ENCODE measurements at places on chromosomes 2 and 18. TPM values are rescaled to one million over a fixed set of nuclear protein-coding genes. Genes with fewer than 3 reads are reported as not detected.

DNA sequence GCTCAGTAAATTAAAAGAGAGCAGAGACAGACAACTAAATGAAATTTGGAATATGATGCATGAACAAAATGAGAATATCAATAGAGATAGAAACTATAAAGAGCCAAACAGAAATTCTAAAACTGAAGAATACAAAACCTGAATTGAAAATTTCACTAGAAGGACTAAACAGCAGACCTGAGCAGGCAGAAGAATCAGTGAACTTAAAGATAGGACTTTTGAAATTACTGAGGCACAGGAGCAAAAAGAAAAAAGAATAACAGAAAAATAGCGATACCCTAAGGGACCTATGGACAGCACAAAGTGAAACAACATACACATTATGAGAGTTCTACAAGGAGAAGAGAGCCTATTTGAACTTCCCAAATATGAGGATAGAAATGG is 41.6 kb downstream of the UNC50 start:
- DNase-seq: no peak

DNA sequence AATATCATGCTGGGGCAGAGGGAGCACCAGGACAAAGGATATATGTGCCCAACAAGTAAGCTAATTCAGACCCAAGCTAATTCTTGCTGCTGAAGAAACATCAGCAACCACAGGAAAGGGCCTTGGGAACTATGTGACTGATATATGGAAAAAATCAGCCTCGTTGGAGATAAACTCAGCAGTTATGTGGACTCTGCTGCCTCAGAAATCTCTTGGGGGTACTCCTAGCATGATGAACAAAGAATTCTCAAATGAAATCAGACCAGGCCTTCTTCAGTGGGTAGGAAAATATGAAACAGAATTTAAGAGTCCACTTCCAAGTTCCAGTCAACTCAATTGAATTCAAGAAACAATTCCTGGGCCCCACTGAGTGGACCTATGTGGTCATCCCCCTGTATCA is 367.9 kb downstream of the TNS1 start:
- DNase-seq: no peak

DNA sequence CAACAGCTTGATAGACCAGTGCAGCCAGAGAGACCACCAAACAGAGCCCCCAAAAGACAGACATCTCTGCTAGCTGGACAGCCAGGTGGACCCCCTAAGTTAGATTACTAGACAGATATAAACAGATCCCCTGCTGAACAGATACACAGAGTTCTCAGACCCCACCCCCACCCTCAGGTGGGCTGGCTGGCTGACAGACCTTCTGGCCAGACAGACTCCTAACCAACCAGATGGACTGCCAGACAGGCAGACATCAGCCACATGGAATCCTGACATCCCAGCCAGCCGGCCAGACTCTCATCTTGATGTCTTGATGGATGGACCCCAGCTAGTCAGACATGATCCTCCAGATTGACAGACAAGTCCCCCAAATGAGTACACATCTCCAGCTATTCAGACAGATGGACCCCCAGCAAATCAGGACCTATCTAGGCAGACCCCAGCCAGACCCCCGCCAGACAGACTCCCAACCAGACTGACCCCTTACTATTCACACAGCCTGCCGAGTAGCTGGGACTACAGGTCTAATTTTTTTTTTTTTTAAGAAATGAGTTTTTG is 18.0 kb downstream of the PTPN18 start:
- no peak for DNase-seq

The AGXT gene
- 1.6 TPM for total RNA-seq

DNA sequence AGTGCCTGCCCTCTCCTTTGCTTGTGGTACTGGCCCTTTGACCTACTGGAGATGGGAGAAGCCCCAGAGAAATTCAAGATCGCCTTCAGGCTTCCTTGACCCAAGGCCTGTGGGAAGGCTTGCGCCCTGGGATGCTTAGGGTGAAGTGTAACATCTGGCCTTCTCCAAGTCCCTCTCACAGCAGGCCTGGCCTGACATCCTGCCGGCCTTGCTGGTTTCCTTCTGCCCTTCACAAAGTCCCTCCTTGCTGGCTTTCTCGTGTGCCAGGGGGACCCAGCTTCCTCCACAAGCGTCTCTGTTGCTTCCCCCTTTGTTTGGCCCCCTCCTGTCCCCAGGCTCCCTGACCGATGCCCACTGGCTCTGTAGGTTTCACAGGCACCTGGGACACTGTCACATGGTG is 26.4 kb downstream of the TCF7L1 start:
- DNase-seq: no peak

DNA sequence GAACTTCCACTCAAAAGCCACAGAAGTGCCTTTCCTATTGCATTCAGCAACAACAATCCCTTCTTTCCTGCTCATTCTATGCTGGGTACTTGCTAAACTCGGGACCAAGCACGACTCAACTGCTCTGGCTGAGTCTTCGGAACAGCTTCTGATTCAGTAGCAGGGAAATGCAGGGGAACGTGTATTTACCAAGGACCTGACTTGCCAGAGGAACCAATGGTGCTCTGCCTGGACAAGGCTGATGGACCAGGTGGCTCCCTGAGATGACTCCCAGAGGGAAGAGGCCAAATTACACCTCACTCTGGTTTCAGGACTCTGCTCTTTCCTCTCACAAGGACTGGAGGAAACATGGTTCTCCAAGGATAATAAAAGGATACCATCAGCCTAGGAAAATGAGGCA is 12.2 kb downstream of the CXCR2 start:
- no peak for DNase-seq

GRCh38 chr2:30862054-30862651 is 54.9 kb upstream of the CAPN13 start:
- peak; percentile 63 for DNase-seq

- DNase-seq: no peak
These were observed 49.6 kb upstream of the SPRED2 start for GRCh38 chr2:65481961-65482360.

GRCh38 chr2:144074450-144074849 is 445.5 kb downstream of the ZEB2 start:
- DNase-seq: no peak

DNA sequence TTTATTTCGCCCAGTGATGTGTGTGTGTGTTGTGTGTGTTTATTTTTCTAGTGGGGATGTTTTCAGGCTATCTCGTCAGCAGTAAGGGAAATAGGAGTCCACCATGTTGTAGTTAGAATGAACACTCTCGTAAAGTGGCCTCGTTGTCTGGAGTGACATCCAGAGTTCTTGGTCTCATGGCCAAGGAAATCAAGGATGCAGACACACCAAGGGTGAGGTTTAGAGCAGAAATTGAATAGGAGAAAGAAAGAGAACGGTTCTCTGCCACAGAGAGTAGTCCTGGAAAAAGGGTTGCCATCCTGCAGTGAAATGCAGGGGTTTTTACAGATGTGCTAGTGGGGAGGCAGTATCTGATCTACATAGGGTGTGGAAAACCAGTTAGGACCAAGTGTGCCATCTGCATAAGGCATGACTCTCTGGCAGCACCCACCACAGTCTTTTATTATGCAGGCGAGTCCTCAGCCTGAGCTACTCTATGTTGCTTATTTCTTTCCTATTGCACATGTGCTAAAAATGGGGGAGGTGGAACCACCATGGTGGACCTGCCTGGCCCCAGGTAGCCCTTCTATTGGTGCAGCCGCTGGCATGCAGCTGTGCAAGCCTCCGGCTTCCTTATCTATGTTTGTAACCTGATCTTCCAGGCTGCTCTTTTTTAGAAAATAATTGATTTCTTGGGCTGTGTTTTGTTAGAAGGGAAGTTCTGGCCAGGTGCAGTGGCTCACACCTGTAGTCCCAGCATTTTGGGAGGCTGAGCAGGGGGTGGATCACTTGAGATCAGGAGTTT is 23.2 kb downstream of the RALB start:
- no peak for DNase-seq

DNA sequence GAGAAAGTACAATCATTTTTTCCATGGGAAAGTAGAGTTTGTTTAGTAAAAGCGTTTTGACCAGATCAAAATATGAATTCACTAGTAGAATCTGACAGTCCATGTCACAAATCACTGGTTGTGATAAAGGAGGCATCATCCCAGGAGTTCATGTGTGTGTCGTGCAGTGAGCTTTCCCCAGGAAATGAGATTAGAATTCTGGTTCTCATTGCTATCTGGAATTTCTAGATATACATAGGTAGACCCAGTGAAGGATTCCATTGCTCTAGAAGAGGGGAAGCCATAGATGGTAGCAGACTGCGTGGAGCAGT is 206.6 kb downstream of the NCK2 start:
- DNase-seq: no peak

DNA sequence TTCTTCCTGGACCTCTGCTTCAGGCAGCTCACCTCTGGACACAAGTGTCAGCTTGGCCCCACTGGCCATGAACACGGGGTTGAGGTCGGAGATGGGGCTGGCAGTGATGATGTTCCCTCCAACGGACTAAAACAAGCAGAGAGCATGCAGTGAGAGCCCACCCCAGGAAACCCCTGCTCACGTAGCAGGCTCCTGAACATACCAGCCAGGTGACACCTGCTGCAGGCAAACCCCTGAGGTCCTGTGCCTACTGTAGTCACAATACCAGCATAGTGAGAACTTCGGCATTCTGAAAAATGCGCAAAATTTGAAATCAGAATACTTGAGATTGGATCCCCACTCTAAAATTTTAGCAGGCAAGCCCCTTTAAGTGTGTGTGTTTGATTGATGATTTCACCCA is 32.9 kb downstream of the XDH start:
- DNase-seq: no peak

Data from mucosa of gallbladder (tissue), 1 donor.